Esophagus squamous epithelium (tissue), 5 donors: ENCODE measurements at places on chromosomes 3 and 15. TPM values are rescaled to one million over a fixed set of nuclear protein-coding genes. Genes with fewer than 3 reads are reported as not detected.

DNA sequence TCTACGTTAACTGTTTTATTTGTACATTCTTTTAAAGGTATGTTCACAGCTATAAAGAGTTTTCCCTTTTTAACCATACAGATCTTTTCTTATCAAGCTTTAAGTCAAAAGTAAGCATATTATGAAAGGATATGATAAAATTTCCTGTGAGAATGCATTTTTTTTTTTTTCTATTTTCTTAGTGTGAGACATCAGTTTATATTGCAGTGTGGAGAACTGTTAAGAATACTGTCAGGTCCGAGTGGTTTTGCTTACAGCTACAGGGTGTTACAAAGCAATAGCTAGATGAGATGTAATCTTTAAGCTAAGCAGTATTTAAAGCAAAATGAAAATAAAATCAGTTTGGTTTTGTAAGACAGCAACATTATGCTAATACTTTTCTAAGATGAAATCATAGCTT is 133.2 kb downstream of the SLC25A26 start:
- no peaks in the 10 kb centered on the region for H3K36me3 ChIP-seq
- H3K27me3 ChIP-seq: no peaks in the 10 kb centered on the region
- H3K27ac ChIP-seq: no peak overlapping the region
- no peaks in the 10 kb centered on the region for H3K4me1 ChIP-seq
- no peak for DNase-seq

DNA sequence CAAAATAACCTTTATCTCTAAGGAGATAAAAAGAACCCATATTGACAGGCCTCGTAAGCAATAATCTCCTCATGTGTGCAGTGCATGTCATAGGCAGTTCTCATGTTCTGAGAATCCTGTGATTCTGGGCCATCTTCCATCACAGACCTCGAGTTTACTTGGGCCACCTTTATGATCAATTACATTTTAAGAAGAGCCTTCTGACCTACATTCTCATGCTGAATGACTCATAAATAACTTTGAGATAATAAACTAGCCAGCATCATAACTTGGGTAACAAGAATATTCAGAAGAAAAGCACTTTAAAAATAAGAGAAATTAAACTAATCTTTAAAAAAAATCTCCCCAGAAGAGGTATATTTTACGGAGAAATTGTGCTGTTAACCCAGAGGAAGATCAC is 310.7 kb upstream of the ZNF717 start:
- no peak overlapping the region for H3K4me3 ChIP-seq
- no peaks in the 10 kb centered on the region for H3K4me1 ChIP-seq
- no peak overlapping the region for H3K27ac ChIP-seq
- no peak for DNase-seq

DNA sequence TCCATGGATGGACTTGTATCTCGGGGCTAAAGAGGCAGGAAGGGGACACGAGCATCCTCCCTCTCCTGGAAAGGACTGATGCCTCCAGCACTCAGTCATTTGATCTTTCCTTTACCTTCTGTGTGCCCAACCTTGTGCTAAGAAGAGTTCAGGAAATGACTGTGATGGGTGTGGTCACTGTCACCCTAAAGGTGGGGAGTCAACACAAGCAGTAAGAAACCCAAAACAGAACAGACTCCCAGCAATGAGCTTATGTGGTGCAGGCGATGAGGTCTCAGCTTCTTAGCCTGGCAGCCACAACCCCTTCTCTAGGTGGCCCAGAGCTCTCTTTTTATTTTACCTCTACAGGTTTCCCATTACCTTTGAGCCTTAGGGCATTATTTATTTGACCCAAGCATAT is 3.8 kb downstream of the MPI start:
- H3K36me3 ChIP-seq: peaks cover 3% of the 10 kb centered on the region
- DNase-seq: no peak
- H3K27me3 ChIP-seq: no peaks in the 10 kb centered on the region
- H3K27ac ChIP-seq: peak overlapping the region; percentile 91

DNA sequence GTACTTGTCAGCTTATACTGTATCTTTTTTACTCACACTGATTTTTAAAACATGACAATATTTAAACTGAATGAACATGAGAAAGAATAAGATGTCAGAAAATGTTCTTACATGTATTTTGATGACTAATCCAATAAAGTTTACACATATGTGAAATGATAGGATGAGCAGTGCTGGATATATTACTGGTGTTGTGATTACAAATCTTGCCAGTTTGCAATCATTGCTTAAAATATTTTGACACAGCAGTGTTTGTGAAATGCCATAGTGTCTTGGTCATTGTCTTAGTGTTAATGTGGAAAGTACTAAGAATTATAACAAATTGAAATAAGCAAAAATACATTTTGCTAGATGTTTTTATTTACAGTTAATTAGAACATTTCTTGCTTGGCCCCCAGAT is 118.7 kb upstream of the MLF1 start:
- no peaks in the 10 kb centered on the region for H3K27me3 ChIP-seq
- no peak for DNase-seq
- no peaks in the 10 kb centered on the region for H3K4me1 ChIP-seq
- no peak overlapping the region for H3K4me3 ChIP-seq

DNA sequence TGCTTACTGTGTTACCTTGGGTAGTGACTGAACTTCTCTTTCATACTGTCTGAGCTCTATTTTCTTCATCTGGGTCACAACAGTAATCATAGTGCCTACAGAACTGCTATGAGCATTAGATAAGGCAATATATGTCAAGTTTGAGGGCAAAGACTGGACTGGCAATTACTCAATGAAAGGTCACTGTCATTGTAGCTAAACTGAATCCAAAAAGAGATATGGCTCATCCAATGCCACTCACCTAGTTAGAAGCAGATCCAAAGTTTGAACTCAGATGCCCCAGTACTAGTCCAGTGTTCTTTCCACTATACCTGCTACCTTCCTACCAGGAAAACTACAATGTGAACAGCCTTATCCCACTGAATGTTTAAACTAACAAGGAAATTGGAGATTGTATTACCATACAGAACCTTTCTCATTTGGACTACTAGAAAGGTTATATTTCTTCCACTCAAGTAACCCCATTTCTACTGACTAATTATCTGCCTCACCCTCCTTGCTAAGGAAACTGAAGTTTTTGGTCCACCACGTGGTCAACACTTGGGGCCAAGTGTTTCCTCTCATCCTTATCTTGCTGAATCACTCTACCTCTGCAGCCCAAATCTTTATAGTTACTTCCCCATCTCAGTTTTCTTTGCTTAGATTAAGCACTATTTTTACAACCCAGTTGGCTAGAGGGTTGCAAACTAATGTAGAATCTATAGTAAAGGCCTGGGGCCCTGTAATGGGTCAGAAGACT is 202.3 kb upstream of the LPP start:
- H3K27ac ChIP-seq: no peak overlapping the region
- H3K4me1 ChIP-seq: peaks cover 27% of the 10 kb centered on the region
- no peak for DNase-seq
- no peak overlapping the region for H3K4me3 ChIP-seq
- H3K36me3 ChIP-seq: no peaks in the 10 kb centered on the region

GRCh38 chr15:58437531-58438105 is 5.8 kb downstream of the LIPC start:
- no peak overlapping the region for H3K27ac ChIP-seq
- H3K36me3 ChIP-seq: no peaks in the 10 kb centered on the region
- no peaks in the 10 kb centered on the region for H3K27me3 ChIP-seq
- no peak for DNase-seq
- H3K4me3 ChIP-seq: no peak overlapping the region
- H3K4me1 ChIP-seq: peaks cover 35% of the 10 kb centered on the region

GRCh38 chr3:140715035-140715434 is 37.2 kb downstream of the TRIM42 start:
- H3K4me3 ChIP-seq: no peak overlapping the region
- peak overlapping the region; percentile 60 for H3K27ac ChIP-seq
- H3K4me1 ChIP-seq: peaks cover 17% of the 10 kb centered on the region
- H3K27me3 ChIP-seq: no peaks in the 10 kb centered on the region

DNA sequence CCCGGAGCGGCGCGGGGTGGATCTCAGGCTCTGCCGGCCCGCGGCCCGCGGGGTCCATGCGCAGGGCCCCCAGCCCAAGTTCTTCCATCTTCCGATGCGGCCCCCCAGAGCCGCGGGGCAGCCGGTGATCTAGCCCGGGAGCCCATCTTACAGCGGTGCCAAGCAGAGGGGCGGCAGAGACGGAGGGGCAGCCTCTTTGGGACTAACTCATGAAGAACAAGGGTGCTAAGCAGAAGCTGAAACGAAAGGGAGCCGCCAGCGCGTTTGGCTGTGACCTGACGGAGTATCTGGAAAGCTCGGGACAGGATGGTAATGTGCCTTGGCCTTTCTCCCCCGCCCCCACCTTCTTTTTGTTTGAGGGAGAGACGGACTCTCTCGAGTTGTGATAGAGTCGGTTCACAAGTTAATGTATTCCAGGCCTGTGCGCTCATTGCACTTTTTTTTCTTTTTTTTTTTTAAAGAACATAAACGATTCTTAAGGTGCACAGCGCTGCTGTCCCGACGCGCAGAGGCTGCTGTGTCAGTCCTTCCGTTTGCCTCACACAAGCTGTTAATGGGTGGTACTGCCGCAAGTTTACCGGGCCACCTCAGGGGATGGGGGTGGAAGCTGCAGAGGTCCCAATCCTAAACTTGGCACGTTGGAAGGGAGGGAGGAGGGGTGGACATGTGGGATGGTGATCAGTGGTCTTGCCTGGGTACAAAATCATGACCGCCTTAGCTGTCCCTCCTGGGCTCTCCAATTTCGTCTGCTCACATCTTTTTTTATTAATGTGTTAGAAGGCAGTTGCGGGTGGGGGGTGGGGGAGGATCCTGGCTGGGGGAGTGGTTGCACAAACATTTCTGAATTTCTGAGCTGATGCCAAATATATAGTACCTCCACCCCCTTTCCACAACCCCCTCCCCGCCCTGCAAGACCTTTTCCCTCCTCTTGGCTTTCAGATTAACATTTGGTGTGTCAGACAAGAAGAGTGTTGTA is 801 bp downstream of the ARHGAP31 start:
- H3K36me3 ChIP-seq: no peaks in the 10 kb centered on the region
- H3K4me3 ChIP-seq: peak overlapping the region; percentile 60
- H3K27me3 ChIP-seq: no peaks in the 10 kb centered on the region
- peak overlapping the region; percentile 92 for H3K27ac ChIP-seq

GRCh38 chr3:154971341-154971740 is 108.8 kb upstream of the MME start:
- H3K27ac ChIP-seq: peak overlapping the region; percentile 11
- no peak overlapping the region for H3K4me3 ChIP-seq
- no peaks in the 10 kb centered on the region for H3K36me3 ChIP-seq
- no peak for DNase-seq

DNA sequence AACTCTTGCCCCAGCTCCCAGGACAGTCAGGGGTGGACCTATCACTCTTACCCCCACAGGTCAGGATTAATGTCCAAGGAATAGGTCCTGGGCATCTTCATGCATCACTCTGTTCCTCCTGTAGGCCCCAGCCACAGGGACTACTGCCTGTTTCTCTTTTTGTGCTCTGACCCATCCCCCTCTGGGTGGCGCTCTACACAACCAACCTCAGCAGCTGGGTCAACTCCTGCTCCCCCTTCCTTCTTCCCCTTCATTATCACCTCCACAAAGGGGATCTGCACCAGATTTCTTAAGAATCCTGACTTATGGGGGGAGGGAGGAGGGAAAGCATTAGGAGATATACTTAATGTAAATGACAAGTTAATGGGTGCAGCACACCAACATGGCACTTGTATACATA is 12.2 kb upstream of the TRANK1 start:
- DNase-seq: no peak
- peaks cover 9% of the 10 kb centered on the region for H3K4me1 ChIP-seq
- H3K4me3 ChIP-seq: no peak overlapping the region
- H3K36me3 ChIP-seq: no peaks in the 10 kb centered on the region
- no peak overlapping the region for H3K27ac ChIP-seq

GRCh38 chr3:35969406-35969805 is 330.1 kb downstream of the ARPP21 start:
- peak overlapping the region; percentile 27 for H3K4me3 ChIP-seq
- no peak for DNase-seq
- no peaks in the 10 kb centered on the region for H3K4me1 ChIP-seq
- H3K27ac ChIP-seq: no peak overlapping the region
- no peaks in the 10 kb centered on the region for H3K36me3 ChIP-seq

GRCh38 chr15:76340198-76340802 is 3.7 kb downstream of the ISL2 start:
- peak overlapping the region; percentile 43 for H3K4me3 ChIP-seq
- H3K36me3 ChIP-seq: no peaks in the 10 kb centered on the region
- peaks cover 54% of the 10 kb centered on the region for H3K27me3 ChIP-seq
- no peak overlapping the region for H3K27ac ChIP-seq
- H3K4me1 ChIP-seq: peaks cover 54% of the 10 kb centered on the region

DNA sequence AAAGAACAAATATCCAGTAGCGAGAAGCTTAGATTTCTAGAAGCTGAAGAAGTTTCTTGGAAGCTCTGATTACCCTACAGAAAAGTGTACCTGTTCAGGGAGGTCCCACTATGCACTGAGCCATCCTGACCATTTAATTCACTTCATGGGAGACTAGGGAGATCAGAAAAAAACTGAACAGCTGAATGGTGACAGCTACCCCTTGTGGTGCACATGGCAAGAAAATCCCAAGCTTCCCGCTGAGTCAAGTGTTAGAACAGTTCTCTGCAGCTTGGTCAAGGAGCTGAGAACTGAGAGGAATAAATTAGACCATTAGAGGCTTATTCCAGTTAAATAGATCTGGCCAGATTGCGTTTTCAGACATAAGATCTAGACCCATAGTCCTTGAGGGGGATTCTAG is 197.2 kb upstream of the VEPH1 start:
- no peak for DNase-seq
- no peaks in the 10 kb centered on the region for H3K27me3 ChIP-seq
- no peak overlapping the region for H3K27ac ChIP-seq
- no peak overlapping the region for H3K4me3 ChIP-seq
- H3K36me3 ChIP-seq: no peaks in the 10 kb centered on the region
- H3K4me1 ChIP-seq: no peaks in the 10 kb centered on the region

- peaks cover 68% of the 10 kb centered on the region for H3K4me1 ChIP-seq
- peak overlapping the region; percentile 84 for H3K27ac ChIP-seq
- H3K36me3 ChIP-seq: no peaks in the 10 kb centered on the region
- H3K4me3 ChIP-seq: no peak overlapping the region
- no peak for DNase-seq
These were observed 110.6 kb downstream of the XXYLT1 start for GRCh38 chr3:195160257-195160898.

Gene OSTN
- not detected for total RNA-seq

Gene RPUSD2
- 6.9 TPM for total RNA-seq

Gene DUOX1
- 145 TPM for total RNA-seq

Gene GRM2
- total RNA-seq: 0.53 TPM

Gene ISL2
- total RNA-seq: not detected

Gene TGM4
- total RNA-seq: not detected

Gene SHF
- 4.4 TPM for total RNA-seq

Gene CD80
- not detected for total RNA-seq

Gene MUSTN1
- total RNA-seq: 5.7 TPM

Gene NANOGP8
- total RNA-seq: 0.95 TPM

Gene ZNF710
- total RNA-seq: 15.1 TPM

Gene LRRIQ4
- total RNA-seq: not detected

Gene GNAT1
- not detected for total RNA-seq

Gene C3orf22
- not detected for total RNA-seq

Gene NBEAL2
- 149 TPM for total RNA-seq

Gene ANKRD63
- not detected for total RNA-seq
